ENCODE measurements at places on chromosomes 13 and 19.

GRCh38 chr13:108176685-108177274 lies 38.6 kb downstream of the LIG4 start:
- H3K4me3 ChIP-seq = no peak overlapping the region
- H3K27me3 ChIP-seq = no peaks in the 10 kb centered on the region
- H3K36me3 ChIP-seq = no peaks in the 10 kb centered on the region
- no peak for DNase-seq
- H3K4me1 ChIP-seq = no peaks in the 10 kb centered on the region

- H3K27ac ChIP-seq = peak overlapping the region; percentile 73
- no peaks in the 10 kb centered on the region for H3K27me3 ChIP-seq
- peak overlapping the region; percentile 100 for H3K4me3 ChIP-seq
- no peaks in the 10 kb centered on the region for H3K36me3 ChIP-seq
Observed at GRCh38 chr19:11693505-11694499, 44.9 kb downstream of the ZNF823 start.

- DNase-seq = no peak
- no peaks in the 10 kb centered on the region for H3K36me3 ChIP-seq
- no peak overlapping the region for H3K27ac ChIP-seq
- H3K4me3 ChIP-seq = no peak overlapping the region
- no peaks in the 10 kb centered on the region for H3K4me1 ChIP-seq
Observed at GRCh38 chr13:79187917-79188690, 218.0 kb downstream of the RBM26 start.

DNA sequence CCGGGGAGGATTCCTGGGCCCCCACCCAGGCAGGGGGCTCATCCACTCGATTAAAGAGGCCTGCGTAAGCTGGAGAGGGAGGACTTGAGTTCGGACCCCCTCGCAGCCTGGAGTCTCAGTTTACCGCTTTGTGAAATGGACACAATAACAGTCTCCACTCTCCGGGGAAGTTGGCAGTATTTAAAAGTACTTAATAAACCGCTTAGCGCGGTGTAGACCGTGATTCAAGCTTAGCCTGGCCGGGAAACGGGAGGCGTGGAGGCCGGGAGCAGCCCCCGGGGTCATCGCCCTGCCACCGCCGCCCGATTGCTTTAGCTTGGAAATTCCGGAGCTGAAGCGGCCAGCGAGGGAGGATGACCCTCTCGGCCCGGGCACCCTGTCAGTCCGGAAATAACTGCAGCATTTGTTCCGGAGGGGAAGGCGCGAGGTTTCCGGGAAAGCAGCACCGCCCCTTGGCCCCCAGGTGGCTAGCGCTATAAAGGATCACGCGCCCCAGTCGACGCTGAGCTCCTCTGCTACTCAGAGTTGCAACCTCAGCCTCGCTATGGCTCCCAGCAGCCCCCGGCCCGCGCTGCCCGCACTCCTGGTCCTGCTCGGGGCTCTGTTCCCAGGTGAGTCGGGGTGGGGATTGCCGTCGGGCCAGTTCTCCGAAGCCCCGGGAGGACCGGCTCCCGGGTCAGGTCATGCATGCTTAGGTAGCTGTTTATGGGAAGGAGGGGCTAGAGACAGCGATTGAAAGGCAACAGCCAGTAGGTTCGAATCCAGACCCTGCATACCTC lies at the start of gene ICAM1:
TSS of gene ICAM1 (plus strand) at position 505 of the 779 bp plus-strand sequence. CDS start at position 545, 40 bp downstream.
- no peak for DNase-seq
- H3K27me3 ChIP-seq = no peaks in the 10 kb centered on the region
- peaks cover 1% of the 10 kb centered on the region for H3K36me3 ChIP-seq
- H3K4me1 ChIP-seq = peaks cover 15% of the 10 kb centered on the region

GRCh38 chr19:9061879-9062278 lies 25.0 kb upstream of the OR1M1 start:
- H3K4me3 ChIP-seq = no peak overlapping the region
- H3K36me3 ChIP-seq = no peaks in the 10 kb centered on the region
- H3K27me3 ChIP-seq = no peaks in the 10 kb centered on the region
- H3K4me1 ChIP-seq = peaks cover 2% of the 10 kb centered on the region
- no peak for DNase-seq

- DNase-seq = peak; percentile 74
- peaks cover 8% of the 10 kb centered on the region for H3K27me3 ChIP-seq
- H3K4me1 ChIP-seq = no peaks in the 10 kb centered on the region
- H3K27ac ChIP-seq = no peak overlapping the region
- H3K4me3 ChIP-seq = no peak overlapping the region
- peaks cover 7% of the 10 kb centered on the region for H3K36me3 ChIP-seq
Observed at GRCh38 chr13:113664751-113665596, 2.0 kb upstream of the GRK1 start.

GRCh38 chr19:19475849-19476828 lies 39.2 kb downstream of the TSSK6 start:
- no peak overlapping the region for H3K27ac ChIP-seq
- peaks cover 34% of the 10 kb centered on the region for H3K4me1 ChIP-seq
- H3K4me3 ChIP-seq = no peak overlapping the region
- no peaks in the 10 kb centered on the region for H3K36me3 ChIP-seq
- H3K27me3 ChIP-seq = no peaks in the 10 kb centered on the region
- DNase-seq = no peak

GRCh38 chr19:17977488-17977887 lies 10.6 kb downstream of the KCNN1 start:
- peaks cover 7% of the 10 kb centered on the region for H3K27me3 ChIP-seq
- H3K4me1 ChIP-seq = no peaks in the 10 kb centered on the region
- H3K36me3 ChIP-seq = no peaks in the 10 kb centered on the region

GRCh38 chr13:68019901-68020300 lies 789.8 kb upstream of the PCDH9 start:
- H3K27me3 ChIP-seq = no peaks in the 10 kb centered on the region
- no peak overlapping the region for H3K27ac ChIP-seq
- H3K4me3 ChIP-seq = no peak overlapping the region
- DNase-seq = no peak

DNA sequence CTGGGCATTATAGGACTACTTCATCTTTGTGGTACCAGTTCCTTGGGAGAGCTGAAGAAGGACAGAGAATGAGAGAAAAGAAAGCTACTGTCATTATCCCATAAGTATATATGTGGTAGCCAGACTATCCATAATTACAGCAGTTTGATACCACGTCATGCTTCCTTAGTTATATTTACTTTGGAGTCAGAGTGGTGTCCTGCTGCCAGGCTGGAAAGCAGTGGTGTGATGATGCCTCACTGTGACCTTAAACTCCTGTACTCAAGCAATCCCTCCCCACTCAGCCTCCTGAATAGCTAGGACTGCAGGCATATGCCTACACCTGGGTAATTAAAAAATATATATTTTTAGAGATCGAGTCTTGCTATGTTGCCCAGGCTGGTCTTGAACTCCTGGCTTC lies 57.8 kb downstream of the WTIP start:
- no peaks in the 10 kb centered on the region for H3K4me1 ChIP-seq
- H3K27ac ChIP-seq = no peak overlapping the region
- DNase-seq = no peak
- no peak overlapping the region for H3K4me3 ChIP-seq
- H3K36me3 ChIP-seq = no peaks in the 10 kb centered on the region
- peaks cover 14% of the 10 kb centered on the region for H3K27me3 ChIP-seq

DNA sequence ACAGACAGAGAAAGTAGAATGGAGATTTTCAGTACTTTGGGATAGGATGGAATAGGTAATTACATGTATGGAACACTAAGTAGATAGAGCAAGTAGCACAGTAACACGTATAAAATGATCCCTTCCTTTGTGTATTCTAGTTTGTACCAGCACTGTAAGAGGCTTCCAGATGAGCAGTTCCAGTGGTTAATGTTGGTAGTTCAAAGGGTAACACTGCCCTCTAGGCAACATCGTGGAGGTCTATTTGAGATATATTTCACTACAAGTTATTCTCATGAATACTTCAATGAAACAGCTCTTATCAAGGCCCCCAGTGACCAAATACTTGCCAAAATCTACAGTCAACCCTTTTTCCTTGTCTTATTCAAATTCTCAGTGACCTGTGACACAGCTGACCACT lies 13.5 kb upstream of the ZNF563 start:
- no peak overlapping the region for H3K27ac ChIP-seq
- peaks cover 50% of the 10 kb centered on the region for H3K36me3 ChIP-seq
- DNase-seq = no peak

GRCh38 chr13:33582121-33582520 lies 235.8 kb upstream of the RFC3 start:
- no peak for DNase-seq
- no peak overlapping the region for H3K27ac ChIP-seq
- H3K27me3 ChIP-seq = no peaks in the 10 kb centered on the region
- no peak overlapping the region for H3K4me3 ChIP-seq
- H3K4me1 ChIP-seq = peaks cover 4% of the 10 kb centered on the region

- H3K27ac ChIP-seq = no peak overlapping the region
- DNase-seq = no peak
- no peaks in the 10 kb centered on the region for H3K27me3 ChIP-seq
- no peaks in the 10 kb centered on the region for H3K4me1 ChIP-seq
Observed at GRCh38 chr13:73602295-73602694, 531.9 kb downstream of the KLF12 start.

GRCh38 chr13:98478189-98479129 lies 98.4 kb downstream of the STK24 start:
- peak overlapping the region; percentile 79 for H3K27ac ChIP-seq
- no peaks in the 10 kb centered on the region for H3K27me3 ChIP-seq
- DNase-seq = no peak
- H3K4me1 ChIP-seq = peaks cover 65% of the 10 kb centered on the region
- H3K4me3 ChIP-seq = no peak overlapping the region

DNA sequence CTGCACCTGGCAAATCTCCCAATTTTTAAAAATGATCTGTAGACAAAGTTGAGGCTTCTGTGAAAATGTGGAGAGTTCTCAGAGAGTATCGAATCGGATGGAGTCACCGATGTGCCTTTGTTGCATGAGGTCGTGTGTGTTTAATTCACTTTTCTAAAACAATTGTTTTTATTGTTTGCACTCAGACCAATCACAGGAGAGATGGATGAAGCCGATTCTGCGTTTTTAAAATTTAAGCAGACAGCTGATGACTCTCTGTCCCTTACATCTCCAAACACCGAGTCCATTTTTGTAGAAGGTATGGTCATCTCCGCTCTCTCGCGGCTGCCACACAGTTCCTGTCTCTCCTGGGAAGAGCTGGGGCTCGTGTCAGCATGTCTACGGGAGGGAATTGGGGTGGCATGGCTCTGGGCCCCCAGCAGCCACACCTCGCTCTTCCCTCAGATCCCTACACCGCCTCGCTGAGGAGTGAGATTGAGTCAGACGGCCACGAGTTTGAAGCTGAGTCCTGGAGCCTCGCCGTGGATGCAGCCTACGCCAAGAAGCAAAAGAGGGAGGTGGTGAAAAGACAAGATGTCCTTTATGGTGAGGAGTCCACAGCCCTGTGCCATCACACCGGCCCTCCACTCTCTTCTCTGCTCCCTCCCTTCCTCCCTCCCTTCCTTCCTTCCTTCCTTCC lies 47.2 kb downstream of the PEX11G start:
- H3K27me3 ChIP-seq = no peaks in the 10 kb centered on the region
- no peak overlapping the region for H3K4me3 ChIP-seq
- peaks cover 6% of the 10 kb centered on the region for H3K4me1 ChIP-seq

DNA sequence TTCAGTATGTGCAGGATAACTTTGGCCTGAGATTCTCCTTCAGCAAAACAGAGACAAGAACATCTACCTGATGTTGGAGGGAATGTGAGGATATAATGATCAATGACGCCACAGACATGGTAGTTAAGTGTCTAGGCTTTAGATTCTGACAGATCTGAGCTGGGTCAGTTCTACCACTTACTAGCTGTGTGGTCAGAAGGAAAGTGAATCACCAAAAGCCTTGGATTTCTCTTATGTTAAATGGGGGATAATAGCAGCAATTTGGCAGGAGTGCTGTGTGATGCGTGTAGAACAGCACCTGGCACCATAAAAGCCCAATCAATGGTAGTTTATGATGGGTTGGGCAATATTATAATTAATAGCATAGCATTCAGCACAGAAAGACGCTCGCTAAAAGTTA lies 41.7 kb downstream of the RXFP2 start:
- H3K27ac ChIP-seq = no peak overlapping the region
- DNase-seq = no peak
- H3K36me3 ChIP-seq = no peaks in the 10 kb centered on the region
- H3K4me1 ChIP-seq = peaks cover 6% of the 10 kb centered on the region
- H3K4me3 ChIP-seq = no peak overlapping the region
- peaks cover 20% of the 10 kb centered on the region for H3K27me3 ChIP-seq

DNA sequence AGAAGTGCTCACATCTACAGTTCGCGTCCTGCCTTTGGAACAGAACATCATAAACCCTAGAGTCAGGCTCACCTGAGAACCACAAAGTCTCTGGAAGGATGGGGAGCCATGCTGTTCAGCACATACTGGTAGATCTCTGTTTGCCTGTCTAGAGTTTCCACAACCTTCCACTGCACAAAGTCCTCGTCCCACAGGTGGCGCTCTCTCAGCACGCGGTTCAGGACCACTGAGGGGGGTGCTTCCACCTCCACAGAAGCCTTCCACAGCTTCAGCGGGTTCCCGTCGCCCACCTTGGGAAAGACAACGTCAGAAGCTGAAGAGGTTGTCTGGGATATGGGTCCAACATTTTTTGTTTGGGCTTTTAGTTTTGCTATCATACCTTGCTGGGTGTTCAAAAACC lies 93.6 kb downstream of the KL start:
- no peak for DNase-seq
- no peak overlapping the region for H3K4me3 ChIP-seq
- peaks cover 58% of the 10 kb centered on the region for H3K36me3 ChIP-seq

- H3K36me3 ChIP-seq = no peaks in the 10 kb centered on the region
- H3K4me3 ChIP-seq = no peak overlapping the region
- H3K27me3 ChIP-seq = no peaks in the 10 kb centered on the region
- DNase-seq = no peak
- peaks cover 51% of the 10 kb centered on the region for H3K4me1 ChIP-seq
Observed at GRCh38 chr13:109007946-109008345, 378.5 kb downstream of the MYO16 start.

- peaks cover 23% of the 10 kb centered on the region for H3K27me3 ChIP-seq
- H3K36me3 ChIP-seq = peaks cover 6% of the 10 kb centered on the region
Observed at GRCh38 chr13:113915786-113916329, 52.0 kb upstream of the GAS6 start.

DNA sequence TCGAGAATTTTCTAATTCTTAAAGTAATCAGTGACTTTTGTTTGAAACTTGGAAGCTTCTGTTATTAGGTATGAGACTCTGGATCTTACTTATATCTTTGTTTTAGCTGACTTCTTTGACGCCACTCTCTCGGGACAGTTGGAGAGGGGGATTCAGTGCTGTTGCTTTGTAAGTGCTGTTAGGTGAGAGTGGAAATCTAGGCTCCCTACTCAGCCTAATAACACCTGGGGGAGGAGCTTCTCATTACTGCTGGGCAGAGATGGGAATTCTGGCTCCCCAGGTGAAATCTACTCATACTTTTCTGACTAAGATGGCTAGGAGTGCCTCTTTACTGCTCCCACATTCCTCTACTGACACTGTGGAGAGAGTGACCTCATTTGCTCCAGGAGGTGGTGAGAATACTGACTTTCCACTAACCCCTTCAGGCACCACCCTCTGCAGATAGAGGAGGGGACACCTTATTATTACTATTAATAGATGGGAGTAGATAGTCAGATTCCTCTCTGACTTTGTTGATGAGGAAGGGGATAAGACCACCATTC lies 324.9 kb upstream of the SPRY2 start:
- H3K36me3 ChIP-seq = peaks cover 3% of the 10 kb centered on the region
- DNase-seq = no peak
- H3K4me1 ChIP-seq = peaks cover 47% of the 10 kb centered on the region
- no peaks in the 10 kb centered on the region for H3K27me3 ChIP-seq
